Fibroblast of skin of right biceps (primary cell): ENCODE measurements at places on chromosomes 7 and 10.

DNA sequence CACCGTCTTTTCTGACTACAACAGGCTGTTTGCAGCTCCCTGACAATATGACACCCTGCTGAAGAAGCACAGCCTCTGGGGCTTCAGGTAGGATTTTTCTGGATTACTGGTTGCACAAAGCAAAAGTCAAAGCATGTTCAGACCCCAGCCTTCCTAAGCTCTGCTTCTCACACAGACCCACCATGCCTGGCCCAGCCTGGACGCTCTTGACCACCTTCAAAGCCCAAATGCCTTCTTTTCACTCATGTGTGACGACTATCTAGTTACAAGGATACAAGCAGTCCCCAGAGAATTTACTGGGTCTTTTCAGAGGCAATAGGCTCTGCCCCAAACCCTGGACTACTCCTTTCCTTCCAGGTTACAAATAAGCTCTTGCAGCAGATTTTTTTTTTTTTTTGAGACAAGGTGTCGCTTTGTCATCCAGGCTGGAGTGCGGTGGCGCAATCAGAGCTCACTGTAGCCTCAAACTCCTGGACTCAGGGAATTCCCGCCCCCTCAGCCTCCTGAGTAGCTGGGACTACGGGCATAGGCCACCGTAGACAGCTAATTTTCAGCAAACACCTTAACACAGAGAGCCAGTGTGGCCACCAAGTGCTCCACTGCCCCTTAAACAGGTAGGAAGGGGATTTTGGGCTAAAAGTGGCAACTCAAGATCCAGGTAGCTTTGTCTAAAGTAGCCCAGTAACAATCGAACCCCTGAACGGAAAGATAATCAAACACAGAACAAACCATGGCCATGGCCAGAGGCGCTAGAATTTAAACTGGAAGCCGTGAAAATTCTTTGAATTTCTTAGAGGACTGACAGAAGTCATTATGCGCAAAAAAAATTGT, 16.2 kb downstream of the SVIL start:
- peak; percentile 20 for DNase-seq

- DNase-seq, result no peak
Measured at GRCh38 chr7:98360221-98361130, 40.4 kb downstream of the BAIAP2L1 start.

DNA sequence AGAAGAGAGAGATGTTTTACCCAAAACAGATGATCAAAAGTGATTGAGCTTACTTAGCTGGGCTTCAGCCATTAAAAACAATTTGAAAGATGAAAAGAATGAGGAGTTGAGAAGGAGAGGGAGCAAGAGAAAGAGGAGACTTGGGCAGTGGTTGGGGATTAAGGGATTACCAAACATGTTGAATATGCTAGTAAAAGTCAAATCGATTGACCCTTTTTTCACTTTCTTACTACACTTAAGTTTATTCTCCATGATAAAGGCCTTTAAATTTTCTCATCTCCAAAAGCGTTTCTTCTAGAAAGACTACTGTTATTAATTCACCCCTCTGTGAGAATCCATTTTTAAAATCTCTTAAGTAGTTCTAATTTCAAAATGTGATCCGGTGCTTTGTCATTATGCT, 1254.0 kb upstream of the PHF14 start:
- DNase-seq, result no peak

DNA sequence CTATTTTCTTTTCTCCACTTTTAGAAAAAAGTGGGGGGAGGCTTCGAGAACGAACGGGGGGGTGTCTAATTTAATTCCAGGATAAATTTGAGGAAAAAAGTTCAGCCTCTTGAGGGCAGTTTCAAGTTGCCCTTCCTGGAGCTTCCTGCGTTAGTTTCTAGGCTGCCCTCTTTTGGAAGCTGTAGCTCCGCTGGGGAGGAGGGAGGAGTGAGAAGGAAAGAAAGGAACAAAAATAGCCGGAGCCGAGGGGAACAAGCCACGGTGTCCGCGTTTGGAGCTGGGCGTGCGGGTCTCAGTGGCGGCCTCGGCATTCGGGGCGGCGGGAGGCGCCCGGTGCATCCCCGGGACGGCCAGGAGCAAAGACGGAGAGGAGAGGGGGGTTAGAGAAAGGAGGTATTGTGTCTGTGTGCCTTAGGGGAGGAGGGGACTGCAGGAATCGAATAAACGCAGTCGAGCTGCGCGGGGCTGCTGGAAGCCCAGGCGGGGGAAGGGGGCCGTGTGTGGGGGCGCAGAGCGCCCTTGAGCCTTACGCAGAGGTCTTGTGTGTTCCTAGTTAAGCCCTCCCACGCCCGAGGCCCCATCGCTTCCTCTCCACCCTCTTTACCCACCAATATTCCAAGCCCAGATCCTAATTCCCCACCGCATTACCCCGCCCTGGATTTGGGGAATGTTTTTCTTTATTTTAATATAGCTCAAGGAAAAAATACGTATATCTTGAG, 2.0 kb upstream of the TNRC18 start:
- DNase-seq, result peak; percentile 94

DNA sequence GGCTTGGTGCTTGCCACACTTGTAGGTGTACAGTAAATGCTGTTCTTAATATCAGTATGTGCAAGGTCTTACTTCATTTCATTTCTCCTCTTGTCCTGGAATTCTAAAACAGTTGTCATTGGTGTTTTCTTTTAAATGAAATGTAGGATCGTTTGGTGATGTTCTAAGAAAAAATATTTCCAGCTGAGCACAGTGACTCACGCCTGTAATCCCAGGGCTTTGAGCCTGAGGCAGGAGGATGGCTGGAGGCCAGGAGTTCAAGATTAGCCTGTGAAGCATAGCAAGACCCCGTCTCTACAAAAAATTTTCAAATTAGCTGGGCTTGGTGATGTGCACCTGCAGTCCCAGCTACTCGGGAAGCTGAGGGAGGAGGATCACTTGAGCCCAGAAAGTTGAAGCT, 32.6 kb upstream of the ELN start:
- peak; percentile 69 for DNase-seq

DNA sequence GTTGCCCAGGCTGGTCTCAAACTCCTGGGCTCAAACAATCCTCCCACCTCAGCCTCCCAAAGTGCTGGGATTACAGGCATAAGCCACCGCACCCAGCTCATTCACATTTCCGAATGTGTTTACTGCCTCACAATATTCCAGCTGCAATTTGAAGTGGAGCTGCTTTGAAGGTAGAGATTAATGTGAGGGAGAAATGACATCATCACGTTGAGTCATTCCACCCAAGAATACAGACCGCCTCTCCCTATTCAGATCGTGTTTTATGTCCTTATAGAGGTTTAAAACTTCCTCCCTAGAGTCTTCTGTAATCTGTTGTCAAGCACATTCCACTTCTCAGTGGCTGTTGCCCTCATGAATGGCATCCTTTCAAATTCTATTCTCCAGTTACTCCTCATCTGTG, 100.4 kb upstream of the PDGFA start:
- peak; percentile 46 for DNase-seq

DNA sequence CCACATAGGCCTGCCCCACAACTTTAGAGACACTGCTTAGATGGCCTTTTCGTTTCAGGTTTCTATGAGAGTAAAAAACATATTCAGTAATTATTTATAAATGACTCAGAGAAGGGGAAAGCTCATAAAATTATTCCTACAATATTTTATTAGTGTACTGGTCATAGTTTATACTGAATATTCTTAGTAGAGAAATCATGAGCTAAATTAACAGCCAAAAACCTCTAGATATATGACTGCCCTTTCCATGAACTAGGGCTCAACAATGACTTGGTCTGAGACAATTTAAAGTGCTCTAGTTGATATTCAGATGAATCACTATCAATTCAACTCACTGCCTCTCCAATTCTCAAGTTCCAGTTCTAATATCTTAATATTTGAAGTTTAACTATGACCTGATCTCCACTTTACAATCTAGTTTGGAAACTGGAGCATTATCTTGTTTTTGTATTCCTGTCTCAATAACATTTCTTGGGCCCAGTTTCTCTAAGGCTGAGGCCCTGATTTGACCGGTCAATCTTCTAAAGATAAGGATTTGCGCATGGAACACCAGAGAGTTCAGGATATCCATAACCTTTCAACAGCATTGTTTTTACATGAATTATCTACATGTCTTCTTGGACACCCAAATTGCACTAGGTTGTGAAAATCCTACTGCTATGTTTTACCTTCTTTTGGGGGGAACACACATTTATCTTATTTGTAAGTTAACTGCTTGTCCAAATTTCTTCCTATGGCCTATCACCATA, 141.6 kb downstream of the DGKB start:
- no peak for DNase-seq

- peak; percentile 22 for DNase-seq
Measured at GRCh38 chr10:60883187-60883586, 60.8 kb downstream of the RHOBTB1 start.

DNA sequence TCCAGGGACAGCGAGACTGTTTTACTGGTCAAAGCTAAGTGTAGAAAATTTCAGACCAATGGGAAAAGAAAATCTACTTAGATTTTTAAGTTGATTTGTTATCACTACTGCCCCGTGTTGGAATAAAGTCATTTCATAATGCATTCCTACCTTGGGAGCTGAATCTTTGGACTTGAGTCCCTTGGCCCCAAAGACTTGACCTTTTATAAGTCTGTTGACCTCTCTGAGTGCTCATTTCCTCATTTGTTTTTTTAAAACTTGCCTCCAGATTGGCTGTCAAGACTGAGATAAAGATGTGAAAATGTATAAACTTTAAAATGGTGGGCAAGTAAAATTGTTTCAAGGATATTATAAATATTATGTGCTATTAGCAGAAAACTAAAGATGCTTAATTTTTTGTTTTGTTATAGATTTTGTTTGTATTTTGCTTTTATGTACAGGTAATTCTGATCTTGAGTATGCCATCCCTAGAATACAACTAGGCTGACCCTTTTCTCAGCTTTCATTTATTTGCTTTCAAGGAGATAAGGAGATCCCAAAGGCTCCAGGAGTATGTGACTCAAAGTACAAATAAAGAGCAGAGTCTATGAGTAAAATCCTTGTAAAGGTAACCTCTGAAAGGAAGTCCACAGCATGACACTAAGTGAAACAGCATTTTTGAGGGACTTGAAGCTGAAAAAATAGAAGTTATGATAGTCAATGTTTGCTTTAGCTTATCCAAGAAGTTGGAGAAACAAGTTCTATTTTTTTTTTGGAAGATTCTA, 54.6 kb downstream of the TMEM26 start:
- DNase-seq, result no peak
